ENCODE measurements at places on chromosomes 11 and 22.

GRCh38 chr11:33830903-33831648 lies 56.8 kb upstream of the FBXO3 start:
- DNase-seq: no peak

- DNase-seq: no peak
These were observed 1.2 kb upstream of the DERL3 start for GRCh38 chr22:23840026-23840425.

- DNase-seq: peak; percentile 84
These were observed 67.1 kb upstream of the WNT7B start for GRCh38 chr22:46043816-46044620.

DNA sequence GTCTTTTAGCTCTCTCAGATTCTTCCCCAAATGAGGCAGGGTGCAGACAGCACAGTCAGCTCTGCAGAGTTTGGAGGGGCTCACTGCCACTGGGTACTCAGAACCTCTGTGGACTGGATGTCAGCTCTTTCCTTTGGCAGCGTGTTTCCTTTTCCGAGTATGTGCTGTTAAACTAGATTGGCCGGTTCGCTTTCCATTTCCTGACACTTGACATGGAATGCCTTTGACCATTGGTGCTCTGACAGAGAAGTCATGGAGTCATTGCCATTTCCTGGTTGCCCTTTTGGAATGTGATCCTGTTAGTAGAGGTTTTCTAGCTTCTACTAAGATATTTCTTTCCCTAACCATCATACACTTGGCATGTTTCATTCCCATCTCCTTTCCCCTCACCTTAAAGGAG lies 86.7 kb downstream of the SWAP70 start:
- no peak for DNase-seq

DNA sequence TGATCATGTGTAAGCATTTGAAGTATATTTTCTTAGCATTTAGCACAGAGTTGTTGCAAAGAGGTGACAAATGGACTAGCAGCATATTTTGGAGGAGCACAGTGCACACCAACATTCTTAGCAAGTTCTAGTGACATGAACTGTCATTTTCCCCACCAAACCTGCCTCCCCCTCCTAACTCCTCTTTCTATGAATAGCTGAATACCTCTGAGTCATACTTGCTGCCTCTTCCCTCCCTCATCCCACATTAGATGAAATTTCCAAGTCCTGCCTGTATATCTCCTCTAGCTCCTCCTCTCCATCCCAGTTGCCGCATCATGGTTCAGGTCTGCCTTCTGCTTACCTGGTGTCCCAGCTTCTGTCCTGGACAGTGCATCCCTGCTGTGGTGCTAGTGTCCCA lies 7.2 kb downstream of the OSBP2 start:
- DNase-seq: no peak

DNA sequence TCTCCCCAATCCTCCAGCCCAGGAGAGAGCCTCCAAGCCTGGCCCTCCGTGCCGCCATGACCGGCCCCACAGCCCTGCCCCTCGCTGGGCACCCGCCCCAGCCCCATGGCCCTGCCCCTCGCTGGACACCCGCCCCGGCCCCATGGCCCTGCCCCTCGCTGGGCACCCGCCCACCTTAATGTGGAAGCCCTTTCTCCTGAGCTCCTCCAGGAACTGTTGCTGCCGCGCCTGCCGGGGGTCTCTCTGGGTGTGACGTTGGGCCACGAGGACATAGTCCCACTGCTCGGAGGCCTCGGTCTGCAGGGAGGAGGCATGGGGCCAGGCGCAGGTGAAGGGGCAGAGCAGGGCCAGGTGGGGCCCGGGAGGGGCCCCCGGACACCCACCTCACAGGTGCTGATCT lies 8.2 kb downstream of the ANO9 start:
- no peak for DNase-seq

GRCh38 chr11:30257058-30257457 lies 26.2 kb downstream of the FSHB start:
- no peak for DNase-seq

DNA sequence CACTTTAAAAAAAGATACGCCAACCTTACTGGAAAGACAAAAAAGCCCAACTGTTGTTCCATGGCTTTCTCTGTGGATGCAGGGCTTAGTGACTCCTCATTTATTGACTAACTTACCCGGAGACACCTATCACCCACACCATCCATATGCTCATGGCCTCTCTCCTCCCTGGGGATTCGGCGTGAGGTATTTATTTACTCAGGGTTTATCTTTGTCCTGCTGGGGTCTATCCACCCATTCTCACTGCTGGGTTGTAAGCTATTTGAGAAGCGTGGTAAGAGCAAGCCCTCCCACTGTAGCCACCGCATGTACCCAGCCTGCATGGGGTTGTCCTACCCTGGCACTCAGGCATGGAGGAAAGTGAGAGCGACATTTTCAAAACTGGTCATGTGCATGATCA lies 93.6 kb downstream of the NELL1 start:
- no peak for DNase-seq

DNA sequence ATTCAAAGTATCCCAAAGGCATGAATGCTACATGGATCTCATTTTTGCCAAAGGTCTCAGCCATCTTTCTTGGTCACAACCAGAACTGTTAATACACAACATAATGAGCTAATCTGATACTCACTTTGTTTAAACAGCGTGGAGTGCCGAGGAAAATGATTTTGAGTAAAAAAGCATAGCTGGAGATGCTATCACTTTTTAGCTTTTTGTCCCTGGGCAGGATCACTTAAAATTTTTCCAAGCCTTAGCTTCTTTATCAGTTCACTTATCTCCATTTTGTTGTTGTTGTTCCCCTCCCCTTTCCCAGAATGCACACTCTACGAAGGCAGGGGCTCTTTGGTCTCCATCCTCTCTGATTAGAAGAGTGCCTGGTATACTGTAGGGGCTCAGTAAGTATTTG lies 229.3 kb upstream of the NARS2 start:
- no peak for DNase-seq

DNA sequence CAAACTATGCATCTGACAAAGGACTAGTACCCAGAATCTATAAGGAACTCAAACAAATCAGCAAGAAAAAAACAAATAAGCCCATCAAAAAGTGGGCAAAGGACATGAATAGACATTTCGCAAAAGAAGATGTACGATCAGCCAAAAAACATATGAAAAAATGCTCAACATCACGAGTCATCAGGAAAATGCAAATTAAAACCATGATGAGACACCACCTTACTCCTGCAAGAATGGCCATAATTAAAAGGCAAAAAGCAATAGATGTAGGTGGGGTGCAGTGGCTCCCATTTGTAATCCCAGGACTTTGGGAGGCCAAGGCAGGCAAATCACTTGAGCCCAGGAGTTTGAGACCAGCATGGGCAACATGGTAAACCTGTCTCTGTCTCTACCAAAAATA lies 10.4 kb upstream of the OR10V1 start:
- no peak for DNase-seq

- DNase-seq: peak; percentile 80
These were observed 317.1 kb downstream of the NTM start for GRCh38 chr11:131687291-131688047.
